Stomach (tissue), 19 donors: ENCODE measurements at places on chromosomes 5 and 9. TPM values are rescaled to one million over a fixed set of nuclear protein-coding genes. Genes with fewer than 3 reads are reported as not detected.

GABRA1 gene
- total RNA-seq = not detected

GRCh38 chr5:153896701-153897100 lies 142.0 kb downstream of the FAM114A2 start:
- DNase-seq = peak; percentile 30

- DNase-seq = no peak
Measured at GRCh38 chr5:127367029-127367428, 76.4 kb downstream of the MEGF10 start.

LHX2 gene
- not detected for total RNA-seq

GLDC gene
- 0.37 TPM for total RNA-seq

- DNase-seq = no peak
Measured at GRCh38 chr5:7420510-7421280, 24.8 kb downstream of the ADCY2 start.

DNA sequence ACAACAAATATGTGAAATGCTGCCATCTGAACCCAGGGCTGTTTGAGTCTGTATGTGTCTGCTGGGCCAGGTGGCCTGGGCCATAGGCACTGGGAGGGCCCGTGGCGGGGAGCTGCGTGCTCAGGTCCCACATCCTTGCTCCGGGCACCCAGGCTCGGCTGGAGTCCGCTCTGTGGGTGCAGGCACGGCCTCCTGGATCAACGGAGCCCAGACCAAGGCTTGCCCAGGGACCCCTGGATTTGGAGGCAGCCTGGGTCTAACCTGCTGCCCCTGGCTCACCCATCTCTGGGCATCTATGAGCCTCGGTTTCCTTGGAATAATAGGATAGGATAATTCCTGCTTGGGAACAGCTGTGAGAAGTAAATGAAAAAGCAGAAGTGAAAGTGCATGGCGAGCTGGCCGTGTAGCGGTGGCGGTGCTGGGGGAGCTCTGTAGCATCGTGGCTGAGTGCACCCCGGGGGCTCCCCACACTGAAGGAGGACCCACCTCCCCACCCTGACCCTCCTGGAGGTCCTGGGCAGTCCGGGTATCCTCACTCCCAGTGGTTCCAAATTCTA lies 1.2 kb downstream of the CDHR2 start:
- no peak for DNase-seq

DNA sequence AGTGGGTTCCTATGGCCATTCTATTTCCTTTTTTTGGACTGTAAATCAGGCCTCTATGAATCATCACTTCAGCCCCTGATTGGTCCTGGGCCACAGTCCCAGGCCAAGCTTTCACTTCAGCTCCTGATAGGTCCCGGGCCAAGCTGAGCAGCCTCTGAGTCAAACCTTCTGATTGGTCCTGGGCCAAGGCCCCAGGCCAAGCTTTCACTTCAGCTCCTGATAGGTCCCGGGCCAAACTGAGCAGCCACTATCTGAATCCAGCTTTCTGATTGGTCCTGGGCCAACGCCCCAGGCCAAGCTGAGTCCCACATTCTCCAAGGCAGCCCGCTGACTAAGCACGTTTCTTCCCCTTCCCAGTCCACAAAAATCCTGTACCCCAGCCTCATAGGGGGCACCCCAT lies 1972.9 kb upstream of the ACO1 start:
- DNase-seq = no peak

PCDHB16 gene
- total RNA-seq = 1.7 TPM

DNA sequence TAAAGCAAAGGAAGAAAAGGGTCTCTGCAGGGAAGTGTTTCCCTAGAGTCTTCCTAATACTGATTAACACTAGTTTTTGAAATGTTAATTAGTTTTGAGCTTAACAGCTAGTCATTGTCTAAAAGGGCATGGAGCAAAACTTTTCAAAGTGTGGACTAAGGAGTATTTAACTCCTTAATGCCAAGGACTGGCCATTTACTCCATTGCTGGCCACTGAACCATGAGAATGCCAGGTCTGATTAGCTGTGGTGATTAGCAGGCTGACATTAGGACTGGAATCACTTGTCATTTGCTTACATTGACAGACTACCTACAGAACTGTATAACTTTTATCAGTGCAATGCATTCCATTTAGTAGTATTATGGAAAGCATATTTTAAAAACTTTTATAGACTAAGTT lies 987.0 kb downstream of the NR2F1-AS1 start:
- DNase-seq = no peak

GRCh38 chr9:101498323-101498722 lies 35.3 kb upstream of the RNF20 start:
- DNase-seq = no peak

LCP2 gene
- 27.1 TPM for total RNA-seq

DNA sequence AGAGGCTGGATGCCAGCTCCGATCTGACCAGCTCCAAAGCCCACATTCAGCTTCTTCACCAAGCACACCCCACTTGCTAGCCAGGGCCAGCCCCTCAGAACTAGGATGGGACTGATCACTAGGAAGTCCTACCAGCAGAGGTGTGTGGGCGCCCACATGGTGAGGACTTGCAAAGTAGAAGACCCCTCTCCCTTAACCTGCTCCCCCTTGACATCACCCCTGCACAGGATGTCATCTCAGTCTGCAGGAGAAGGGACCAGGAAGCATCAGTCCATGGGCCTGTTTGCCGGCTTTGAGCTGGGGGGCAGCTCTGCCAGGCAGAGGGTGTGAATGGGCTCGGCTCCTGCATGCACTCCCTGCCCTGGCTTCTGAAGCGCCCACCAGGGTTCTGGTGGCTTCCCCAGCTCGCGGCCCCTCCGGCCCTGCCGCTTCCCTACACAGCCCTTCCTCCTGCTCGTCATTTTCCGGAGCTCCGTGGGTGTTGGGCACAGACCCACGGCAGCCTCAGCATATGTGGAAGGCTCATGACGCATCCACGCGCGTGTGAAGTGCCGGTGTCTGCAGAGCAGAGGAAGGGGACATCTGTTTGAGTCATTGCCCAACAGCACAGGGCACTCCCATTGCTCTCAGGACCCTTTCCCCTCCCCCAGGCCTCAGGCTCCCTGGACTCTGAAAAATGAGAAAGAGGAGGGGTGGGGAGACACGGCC lies 3.7 kb upstream of the FAM78A start:
- no peak for DNase-seq

GRCh38 chr9:128100581-128100980 lies 26.9 kb downstream of the PTGES2 start:
- DNase-seq = no peak

PCDHA4 gene
- 1.0 TPM for total RNA-seq

SURF4 gene
- total RNA-seq = 123 TPM

BARX1 gene
- 213 TPM for total RNA-seq
